LoVo (cell line): ENCODE measurements at places on chromosomes 4 and X.

- no peak for DNase-seq
These were observed 16.6 kb downstream of the GPKOW start for GRCh38 chrX:49106930-49107329.

GRCh38 chrX:106613277-106613676 is 1.5 kb downstream of the RADX start:
- no peak for DNase-seq

DNA sequence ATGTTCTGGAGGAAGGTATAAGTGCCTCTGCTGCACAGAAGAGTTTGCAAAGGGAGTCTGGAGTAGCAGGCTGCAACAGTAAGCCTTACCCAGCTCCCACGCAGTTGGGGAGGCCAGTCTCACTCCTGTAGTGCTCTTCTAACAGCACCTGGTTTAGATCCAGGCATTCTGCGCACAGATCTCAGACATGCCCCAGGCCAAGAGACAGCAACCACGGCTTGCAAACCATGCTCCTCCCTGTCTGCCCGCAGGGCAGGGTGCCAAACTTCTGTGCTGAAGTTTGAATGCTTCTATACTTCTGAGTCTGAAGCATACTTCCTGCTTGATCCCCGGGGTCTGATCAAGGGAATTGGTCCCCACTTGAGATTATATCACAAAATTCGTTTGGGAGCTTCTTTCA is 106.3 kb downstream of the LINC00632 start:
- no peak for DNase-seq

- no peak for DNase-seq
These were observed 1947.1 kb upstream of the TENM3 start for GRCh38 chr4:180296036-180296599.

GRCh38 chr4:68744368-68744767 is 71.4 kb upstream of the UGT2B10 start:
- DNase-seq = no peak

GRCh38 chrX:81195712-81196111 is 6.0 kb downstream of the HMGN5 start:
- peak; percentile 30 for DNase-seq

- no peak for DNase-seq
These were observed 54.7 kb downstream of the CD38 start for GRCh38 chr4:15832523-15833451.

GRCh38 chr4:4456351-4456750 is 69.4 kb downstream of the NSG1 start:
- DNase-seq = no peak

GRCh38 chrX:47540754-47541538 is 20.1 kb upstream of the ARAF start:
- DNase-seq = peak; percentile 74

- no peak for DNase-seq
These were observed 154.1 kb upstream of the PJA1 start for GRCh38 chrX:69319376-69319775.

DNA sequence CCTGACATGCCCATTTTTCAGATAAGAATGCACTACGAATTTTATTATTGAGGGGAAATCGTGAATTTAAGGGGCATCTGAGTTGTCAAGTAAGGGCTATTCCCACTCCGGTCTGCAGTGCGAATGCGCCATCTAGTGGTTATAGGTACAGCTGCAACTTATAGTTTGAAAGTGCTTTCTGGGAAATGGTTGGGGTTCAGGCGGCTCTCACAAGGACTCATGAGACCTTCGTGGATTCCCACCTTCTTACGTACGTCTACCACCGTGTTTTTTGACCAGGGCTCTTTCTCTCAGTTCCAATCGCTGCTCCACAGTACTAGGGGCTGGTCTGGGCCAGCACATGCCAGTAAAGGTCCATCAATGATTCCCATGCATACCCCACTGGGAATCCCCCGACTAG is 12.3 kb downstream of the MSL3 start:
- peak; percentile 42 for DNase-seq

GRCh38 chr4:12912896-12913418 is 571.2 kb downstream of the RAB28 start:
- DNase-seq = no peak

- DNase-seq = no peak
These were observed 1.2 kb downstream of the TLL1 start for GRCh38 chr4:165874072-165874790.

- no peak for DNase-seq
These were observed 43.3 kb upstream of the PPM1K start for GRCh38 chr4:88327665-88328064.

GRCh38 chr4:144699565-144699964 is 53.6 kb downstream of the HHIP start:
- DNase-seq = no peak

DNA sequence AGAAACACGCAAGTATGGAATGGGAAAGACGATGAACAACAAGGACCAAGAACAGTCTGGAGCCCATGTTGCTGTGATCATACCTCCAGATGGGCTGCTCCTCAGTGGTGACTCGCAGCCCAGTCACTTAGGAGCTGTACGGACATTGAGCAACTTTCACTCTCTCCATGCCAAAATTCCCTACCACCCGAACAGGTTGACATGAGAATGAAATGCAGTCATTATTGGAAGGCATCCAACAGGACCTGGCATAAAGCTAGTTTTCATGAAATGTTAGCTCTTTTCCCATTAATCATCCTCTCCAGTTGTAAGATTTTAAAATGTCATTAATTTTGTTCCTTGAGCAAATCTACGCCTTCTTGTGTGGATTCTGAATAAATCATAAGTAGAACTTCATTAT is 82.7 kb upstream of the GPM6B start:
- DNase-seq = no peak

- DNase-seq = no peak
These were observed 1.1 kb downstream of the FANCB start for GRCh38 chrX:14871767-14872166.

DNA sequence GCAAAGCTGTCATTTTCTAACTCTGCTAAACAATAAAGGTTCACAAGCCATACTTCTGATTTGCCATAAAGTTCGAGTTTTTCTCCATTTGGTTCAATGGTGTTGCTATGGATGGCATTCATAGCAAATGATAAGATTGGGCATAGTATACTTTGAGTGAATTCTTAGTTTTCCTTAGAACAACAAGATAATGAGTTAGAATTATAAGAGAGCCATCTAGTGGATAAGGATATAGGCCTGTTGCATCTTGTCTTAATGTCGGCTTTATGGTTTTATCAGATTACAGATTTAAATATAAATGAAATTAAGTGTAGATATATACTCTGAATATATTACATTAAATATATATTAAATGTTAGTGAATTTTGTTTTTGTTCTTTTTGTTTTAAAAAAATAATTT is 644.6 kb downstream of the IL1RAPL1 start:
- no peak for DNase-seq

GRCh38 chr4:8280876-8281440 is 11.4 kb downstream of the HTRA3 start:
- no peak for DNase-seq

DNA sequence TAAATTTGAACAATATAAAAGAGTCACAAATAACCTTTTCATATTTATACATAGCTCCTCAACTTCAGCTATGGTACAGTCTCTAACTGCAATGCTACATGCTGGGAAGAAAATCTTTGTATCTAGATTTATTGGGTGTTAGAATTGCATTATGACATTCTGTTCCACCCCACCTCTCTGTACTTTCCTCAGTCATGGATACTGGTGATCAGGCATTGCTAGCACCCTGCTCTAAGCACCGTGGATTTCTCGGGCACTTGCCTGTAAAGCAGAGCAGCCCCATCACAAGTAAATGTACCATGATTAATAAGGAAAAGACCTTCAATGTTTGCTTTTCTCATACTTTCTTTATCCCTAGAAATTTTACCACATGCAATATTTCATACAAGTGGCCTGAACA is 1028.9 kb upstream of the INTU start:
- no peak for DNase-seq

GRCh38 chrX:21873063-21873775 is 17.4 kb downstream of the YY2 start:
- DNase-seq = no peak

- DNase-seq = no peak
These were observed 904.1 kb downstream of the RPA4 start for GRCh38 chrX:97787849-97788248.

DNA sequence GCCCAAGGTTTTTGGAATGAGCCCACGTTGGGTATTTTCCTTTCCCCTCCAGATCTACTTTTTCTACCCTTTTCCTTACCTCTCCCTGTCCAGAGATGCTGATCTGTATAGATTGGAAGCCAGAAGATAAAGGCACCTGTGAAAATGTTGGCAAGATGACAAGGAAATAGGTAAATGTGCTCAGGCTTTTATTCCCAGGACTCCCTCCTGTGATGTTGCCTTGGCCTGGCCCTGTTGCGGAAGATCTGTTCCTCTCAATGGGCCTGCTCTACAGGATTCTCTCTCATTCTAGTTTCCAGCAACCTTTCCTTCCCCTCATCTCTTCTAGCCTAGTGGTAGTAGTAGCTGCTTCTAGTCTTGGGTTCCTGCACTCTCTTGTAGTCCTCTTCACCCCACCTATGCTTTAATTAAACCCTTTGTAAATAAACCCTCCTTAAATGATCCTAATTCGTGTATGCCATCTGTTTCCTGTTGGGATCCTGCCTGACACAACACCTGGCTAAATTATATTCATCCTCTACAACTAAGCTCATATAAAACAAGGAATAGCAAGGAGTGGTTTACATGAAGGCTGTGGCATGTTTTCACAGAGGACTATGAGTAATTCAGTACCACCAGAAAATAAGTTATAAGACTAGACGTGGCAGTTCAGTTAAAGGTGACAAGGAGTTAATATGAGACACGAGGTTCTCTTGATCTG is 95.7 kb upstream of the MAOA start:
- DNase-seq = peak; percentile 18

- no peak for DNase-seq
These were observed 27.4 kb downstream of the SEL1L3 start for GRCh38 chr4:25835384-25835783.

- DNase-seq = no peak
These were observed 2.0 kb downstream of the NUDT11 start for GRCh38 chrX:51494409-51494808.

GRCh38 chrX:7330556-7330955 is 182.6 kb upstream of the PUDP start:
- no peak for DNase-seq

- DNase-seq = no peak
These were observed 9.9 kb downstream of the IGSF1 start for GRCh38 chrX:131279197-131279596.
